ENCODE measurements at places on chromosomes 1 and 21. TPM values are rescaled to one million over a fixed set of nuclear protein-coding genes. Genes with fewer than 3 reads are reported as not detected.

C1QA gene
- total RNA-seq = 37.9 TPM

CHD5 gene
- total RNA-seq = 2.0 TPM

FCER1G gene
- 77.8 TPM for total RNA-seq

SPATA1 gene
- total RNA-seq = 0.67 TPM

CHRM3 gene
- 2.2 TPM for total RNA-seq

AGBL4 gene
- total RNA-seq = 0.94 TPM

BARHL2 gene
- not detected for total RNA-seq

LSM10 gene
- 59.9 TPM for total RNA-seq

NEGR1 gene
- total RNA-seq = 9.9 TPM

CRYAA gene
- not detected for total RNA-seq

SPRR2B gene
- total RNA-seq = not detected

CHAF1B gene
- total RNA-seq = 0.33 TPM

SERINC2 gene
- total RNA-seq = 0.70 TPM

CFHR4 gene
- total RNA-seq = not detected

MTMR11 gene
- total RNA-seq = 1.6 TPM

DIPK1A gene
- 7.9 TPM for total RNA-seq

F13B gene
- not detected for total RNA-seq

TRAPPC3 gene
- total RNA-seq = 81.6 TPM

FCGR2B gene
- total RNA-seq = 4.5 TPM

Measured in right atrium auricular region (tissue), 2 donors.